ENCODE measurements at places on chromosomes 3 and 15.

- no peak for DNase-seq
Measured at GRCh38 chr3:29700256-29700655, 419.4 kb downstream of the RBMS3 start.

DNA sequence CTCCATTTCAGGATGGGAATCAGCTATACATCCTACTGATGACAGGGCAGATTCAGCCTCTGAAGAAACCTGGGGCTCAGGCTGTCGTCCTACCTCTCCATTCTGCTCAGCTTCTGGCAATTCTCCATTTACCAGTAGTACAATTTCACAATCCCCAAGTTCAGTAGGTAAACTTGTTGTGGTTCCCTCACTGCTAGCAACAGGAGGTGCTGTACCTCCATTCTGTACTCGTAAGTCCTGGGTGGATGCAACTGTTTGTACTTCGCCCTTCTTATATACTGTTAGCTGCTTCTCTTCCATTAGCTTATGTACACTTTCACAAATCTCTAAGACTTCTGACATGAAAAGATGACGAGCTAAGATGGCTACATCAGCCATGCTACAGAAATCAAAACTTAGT lies 11.6 kb downstream of the ZBTB11 start:
- DNase-seq: no peak

DNA sequence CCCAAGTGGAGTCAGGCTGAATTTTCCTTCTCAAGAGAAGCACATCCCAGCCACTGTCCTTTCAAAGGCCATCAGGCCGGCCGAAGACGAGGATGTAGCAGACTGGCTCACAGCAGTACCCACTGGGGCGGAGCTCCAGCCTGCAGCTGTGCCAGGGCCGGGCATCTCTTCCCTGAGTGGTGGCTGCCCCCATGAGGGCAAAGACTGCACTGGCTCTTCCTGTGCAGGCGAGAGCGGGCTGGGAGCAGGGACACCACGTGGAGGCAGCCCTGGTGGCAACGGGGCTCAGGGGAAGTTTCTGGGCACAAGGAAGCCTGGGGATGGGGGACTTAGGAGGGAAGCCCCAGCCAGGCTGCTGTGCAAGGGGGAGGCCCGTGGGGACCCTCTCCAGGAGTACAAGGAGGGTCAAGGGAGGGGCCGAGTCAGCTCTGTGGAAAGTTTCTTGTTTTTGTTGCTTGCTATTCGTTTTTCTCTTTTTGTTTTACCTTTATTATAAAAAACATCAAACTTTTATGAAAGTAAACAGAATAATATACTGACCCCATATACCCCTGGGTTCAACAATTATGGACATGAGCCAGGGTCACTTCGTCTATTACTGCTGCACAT lies 66.1 kb downstream of the RPN1 start:
- DNase-seq: no peak

- DNase-seq: no peak
Measured at GRCh38 chr15:42721916-42722315, 15.0 kb downstream of the CDAN1 start.

DNA sequence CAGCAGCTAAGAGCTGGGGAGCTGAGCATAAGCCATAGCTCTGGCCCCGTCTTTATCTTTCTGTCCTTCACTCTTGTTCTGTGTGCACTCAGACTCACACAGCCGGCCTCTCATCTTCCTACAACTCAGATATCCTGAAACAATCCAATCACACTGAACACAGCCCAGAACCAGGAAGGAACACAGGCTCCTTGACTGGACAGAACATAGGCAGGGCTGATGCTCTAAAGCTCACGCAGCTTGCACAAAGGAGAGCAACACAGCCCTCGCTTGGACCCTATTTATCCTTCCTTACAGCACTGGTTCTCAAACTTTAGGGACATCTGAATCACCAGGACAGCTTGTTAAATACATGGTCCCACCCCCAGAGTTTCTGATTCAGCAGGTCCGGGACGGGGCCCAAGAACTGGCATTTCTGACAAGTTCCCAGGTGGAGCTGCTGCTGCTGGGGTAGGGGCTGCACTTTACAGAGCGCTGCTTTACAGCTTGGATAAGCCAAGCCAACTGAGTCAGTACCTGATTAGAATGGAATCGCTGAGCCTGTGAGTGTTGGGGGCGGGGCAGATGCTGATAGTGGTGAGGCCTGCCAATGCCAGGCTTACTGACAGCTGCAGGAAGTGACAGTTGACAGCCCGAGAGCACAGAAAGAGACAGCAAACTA lies 65.1 kb downstream of the MRPL46 start:
- DNase-seq: peak; percentile 3

DNA sequence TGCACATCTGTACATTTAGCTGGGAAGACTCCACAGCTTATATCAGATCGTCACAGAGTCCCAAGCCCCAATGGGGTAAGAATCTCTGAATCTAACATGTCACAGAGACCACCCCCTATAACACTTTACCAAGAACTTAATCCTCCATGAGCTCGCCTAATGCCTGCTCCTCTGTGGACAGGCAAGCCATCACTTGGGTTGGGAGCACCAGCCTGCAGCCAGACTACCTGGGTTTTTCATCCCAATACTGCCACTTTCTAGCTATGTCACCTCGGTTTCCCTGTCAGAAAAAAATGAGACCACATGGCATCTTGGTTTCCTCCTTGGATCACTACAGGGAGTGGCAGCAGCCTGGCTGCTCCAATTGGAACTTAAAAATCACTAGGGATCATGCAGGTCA lies 277.9 kb upstream of the TLE3 start:
- DNase-seq: no peak

GRCh38 chr3:64816355-64816754 lies 128.6 kb upstream of the ADAMTS9 start:
- DNase-seq: no peak

DNA sequence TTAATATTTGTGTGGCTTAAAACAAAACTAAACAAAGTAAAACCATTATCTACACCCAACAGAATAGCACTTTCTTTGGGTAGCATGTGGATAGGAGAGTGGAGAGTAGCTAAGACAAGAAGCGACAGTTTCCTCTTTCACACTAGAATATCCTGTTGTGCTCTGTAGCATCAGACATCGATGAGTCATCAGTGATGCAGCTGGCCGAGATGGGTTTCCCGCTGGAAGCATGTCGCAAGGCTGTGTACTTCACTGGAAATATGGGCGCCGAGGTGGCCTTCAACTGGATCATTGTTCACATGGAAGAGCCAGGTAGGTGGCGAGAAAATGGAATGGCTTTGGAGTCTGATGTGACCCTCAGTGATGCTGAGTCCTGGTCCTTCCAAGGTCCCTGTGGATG lies 108.1 kb downstream of the USP13 start:
- no peak for DNase-seq

- DNase-seq: no peak
Measured at GRCh38 chr15:52224211-52224610, 33.0 kb upstream of the GNB5 start.

- no peak for DNase-seq
Measured at GRCh38 chr3:7657214-7658112, 796.5 kb downstream of the GRM7 start.

GRCh38 chr3:127439621-127440020 lies 150.9 kb downstream of the TPRA1 start:
- DNase-seq: no peak

DNA sequence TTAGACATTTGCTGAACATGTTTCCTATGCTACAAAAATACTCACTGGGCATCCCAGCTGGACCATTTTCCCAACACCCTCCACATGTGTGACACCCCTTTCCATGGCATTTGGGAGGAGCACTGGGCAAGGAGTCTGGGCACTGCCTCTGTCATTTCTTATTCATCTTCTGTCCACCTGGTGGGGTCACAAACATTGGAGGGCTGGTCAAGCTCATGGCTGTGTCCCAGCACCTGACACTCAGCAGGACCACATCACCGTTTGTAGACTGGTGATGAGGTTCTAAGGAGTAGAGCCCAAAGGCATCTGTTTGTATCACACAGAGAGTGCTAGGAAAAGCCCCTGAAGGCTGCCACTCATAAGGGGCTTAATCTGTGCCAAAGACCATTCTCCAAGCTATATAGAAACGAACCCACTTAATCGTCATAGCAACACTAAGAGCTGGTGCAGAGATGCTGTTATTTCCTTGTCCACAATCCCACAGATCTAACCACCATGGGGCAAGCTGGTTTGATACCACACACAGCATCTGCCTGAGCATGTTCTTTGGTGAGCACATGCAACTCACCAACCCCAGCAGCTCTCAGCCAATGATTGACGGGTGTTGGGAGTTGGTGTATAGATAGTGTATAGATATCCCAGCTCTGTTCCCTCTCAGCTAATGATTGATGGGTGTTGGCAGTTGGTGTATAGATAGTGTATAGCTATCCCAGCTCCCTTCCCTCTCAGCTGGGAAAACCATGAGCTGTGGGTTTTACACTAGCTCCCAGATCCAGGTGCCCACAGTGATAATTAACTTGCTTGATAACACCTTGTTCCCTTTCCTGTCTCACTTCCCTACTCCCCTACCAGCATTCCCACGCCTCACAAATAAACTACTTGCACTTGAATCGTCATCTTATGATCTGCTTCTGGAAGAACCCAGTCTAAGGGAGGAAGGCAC lies 42.7 kb upstream of the ATP2B2 start:
- no peak for DNase-seq

- DNase-seq: no peak
Measured at GRCh38 chr15:70212286-70212962, 114.7 kb upstream of the TLE3 start.

GRCh38 chr3:16516695-16517481 lies 3.4 kb upstream of the RFTN1 start:
- DNase-seq: no peak

DNA sequence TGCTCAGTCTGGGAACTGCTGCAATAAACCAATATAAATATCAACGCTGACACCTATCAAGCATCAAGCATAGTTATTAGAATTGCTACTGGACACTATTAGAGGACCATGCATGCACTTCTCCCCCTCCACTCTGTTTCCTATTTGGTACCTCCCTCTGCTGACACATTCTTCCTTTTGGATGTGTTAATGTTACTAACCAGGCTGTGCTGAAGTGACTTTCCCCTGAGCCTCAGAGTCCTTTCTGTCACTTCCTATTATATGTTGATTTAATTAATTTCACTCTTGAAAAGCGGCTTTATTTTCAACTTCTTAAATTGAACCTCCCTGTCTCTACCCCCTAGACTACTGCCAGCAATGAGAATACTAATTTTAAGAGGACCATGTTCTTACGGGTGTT lies 379.1 kb downstream of the MCTP2 start:
- no peak for DNase-seq

GRCh38 chr15:64893481-64894394 lies 18.0 kb upstream of the ANKDD1A start:
- peak; percentile 95 for DNase-seq

DNA sequence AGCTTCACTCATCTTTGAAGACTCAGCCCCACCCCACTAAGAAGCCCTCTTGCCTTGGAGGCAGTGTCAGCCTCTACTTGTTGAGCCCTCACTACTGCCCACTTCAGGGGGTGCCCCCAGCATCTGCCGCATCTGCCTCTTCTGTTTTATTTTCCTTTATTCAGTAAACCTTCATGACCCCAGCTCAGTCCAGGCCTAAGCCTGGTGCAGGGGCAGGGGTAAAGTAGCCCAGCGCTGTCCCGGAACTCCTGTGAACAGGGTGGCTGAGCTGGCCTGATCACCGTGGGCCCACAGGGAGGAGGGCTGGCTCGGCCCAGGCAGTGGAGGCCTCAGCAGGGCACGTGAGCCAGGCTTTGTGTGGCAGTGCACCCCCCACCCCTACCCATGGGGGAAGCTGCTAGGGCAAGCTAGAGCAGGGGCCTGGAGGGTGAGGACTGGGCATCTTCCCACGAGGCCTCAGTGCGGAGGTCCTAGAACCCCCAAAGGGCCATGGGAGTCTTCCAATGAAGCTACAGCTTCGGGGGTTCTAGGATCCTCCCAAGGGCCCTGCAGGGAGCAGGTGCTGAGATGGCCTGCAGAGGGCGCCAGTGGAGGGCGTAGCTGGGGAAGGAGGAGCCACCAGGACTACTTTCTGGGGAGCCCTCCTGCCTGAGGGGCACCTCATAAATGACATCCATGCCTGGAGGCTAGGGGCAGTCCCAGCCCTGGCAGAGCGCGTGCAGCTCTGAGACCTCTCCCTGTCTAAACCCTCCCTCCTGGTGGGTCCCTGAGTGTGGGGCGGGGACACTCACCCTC lies 36.0 kb downstream of the TSPAN3 start:
- DNase-seq: no peak

- DNase-seq: no peak
Measured at GRCh38 chr15:74383286-74383685, 15.8 kb upstream of the CYP11A1 start.

DNA sequence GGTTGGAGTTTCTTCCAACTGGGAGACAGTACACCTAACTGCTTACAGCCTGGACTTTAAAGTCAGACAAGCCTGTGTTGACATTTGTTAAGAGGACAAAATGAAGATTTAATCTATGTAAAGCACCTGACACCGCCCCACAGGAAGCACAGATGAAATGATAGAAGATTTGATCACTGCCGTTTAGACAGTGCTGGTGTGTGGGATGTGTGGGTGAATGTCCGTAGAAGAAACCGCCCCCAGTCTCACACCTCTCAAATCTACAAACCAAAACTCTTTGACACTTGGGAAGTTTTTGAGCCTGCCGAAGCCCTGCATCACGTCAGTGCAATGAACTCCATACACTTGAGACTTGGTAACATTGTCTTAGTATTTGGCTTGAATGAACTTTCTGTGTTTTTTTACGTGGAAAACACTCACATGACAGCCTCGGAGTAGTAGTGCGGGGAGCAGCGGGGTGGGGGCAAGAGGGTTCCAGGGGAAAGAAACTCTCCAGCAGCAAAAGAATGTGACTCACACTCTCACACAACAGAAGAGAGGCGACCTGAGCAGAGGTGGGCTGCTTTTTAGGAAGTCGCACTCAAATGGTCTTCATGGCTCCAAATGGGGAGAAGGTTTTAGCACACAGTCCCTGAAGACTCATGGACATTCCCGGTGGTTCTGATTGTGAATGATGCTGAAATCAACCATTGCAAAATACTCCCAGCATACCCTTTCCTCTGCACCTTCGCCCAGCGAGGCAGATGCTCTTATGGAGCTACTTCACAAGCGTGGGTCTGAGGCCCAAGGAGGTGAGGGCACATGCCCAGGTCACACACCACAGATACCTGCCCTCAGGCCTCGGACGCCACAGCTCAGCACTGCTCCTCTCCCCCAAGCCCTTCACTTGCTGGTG lies 79.2 kb downstream of the SRGAP3 start:
- peak; percentile 27 for DNase-seq

DNA sequence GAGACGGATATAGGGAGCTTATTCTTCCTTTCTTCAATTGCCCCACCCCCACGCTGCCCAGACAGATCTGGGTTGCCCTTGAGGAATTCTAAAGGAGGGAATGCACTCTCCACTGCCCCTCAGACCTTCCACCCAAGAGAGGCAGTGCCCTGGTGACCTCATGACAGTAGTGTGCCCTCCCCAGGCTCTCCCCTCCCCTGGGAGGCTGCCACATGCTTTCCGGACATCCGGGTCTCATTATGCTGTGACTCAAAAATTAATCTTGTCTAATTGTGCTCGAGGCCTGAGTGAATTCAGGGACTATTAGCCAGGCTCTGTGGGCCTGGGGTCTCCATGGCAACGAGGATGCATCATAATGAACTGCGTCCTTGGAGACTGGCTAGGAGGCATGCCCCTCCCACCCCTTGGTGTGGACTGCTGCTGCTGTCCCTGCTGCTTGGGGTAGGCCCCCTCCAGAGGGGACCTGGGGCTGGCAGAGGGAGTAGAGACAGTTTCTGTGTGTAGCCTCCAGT lies 20.8 kb downstream of the CORO2B start:
- DNase-seq: no peak
